Activated CD4-positive, alpha-beta T cell treated with anti-CD3 and anti-CD28 coated beads, Interleukin-2, amount 50 U/mL, for 1 hour (primary cell): ENCODE measurements at places on chromosomes 3 and 15.

DNA sequence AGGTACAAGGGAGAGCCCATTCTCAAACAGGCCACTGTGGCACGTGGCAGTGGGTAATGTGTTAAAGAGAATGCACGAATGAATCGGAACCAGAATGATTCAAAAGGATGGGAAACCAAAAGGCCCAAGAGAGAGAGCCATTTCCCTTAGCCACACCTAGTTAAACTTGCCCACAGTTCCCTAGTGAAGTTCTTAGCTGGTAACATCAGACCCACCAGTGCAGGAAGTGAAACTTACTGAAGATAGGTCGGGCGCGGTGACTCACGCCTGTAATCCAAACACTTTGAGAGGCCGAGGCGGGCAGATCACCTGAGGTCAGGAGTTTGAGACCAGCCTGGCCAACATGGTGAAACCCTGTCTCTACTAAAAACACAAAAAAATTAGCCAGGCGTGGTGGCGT lies 97.1 kb downstream of the MEX3B start:
- DNase-seq, result no peak

DNA sequence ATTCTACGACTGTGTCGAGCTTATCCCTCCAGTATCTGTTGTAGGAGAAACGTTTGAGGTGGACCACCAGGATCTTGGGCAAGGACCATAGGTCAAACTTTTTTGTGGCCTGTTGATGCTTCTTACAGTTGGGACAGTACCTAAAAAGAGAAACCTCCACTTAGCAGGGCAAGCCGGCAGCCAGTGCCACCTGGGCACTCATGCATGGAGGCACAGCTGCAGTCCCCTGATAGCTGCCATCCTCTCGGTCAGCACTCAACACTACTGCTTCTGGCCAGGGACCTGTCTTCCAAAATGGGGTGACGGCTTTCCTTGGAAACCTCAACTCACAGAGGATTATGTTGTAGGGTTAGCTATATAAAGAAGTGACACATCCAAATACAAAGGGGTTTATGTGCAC lies 7.0 kb upstream of the C3orf62 start:
- no peak for DNase-seq

GRCh38 chr15:38053776-38054175 lies 119.3 kb downstream of the TMCO5A start:
- DNase-seq, result no peak

- DNase-seq, result no peak
Measured at GRCh38 chr15:63296195-63296594, 18.8 kb downstream of the APH1B start.

GRCh38 chr3:118186051-118186450 lies 848.6 kb downstream of the IGSF11 start:
- DNase-seq, result no peak
